Regular cardiac myocyte (primary cell): ENCODE measurements at places on chromosomes 2 and 18. TPM values are rescaled to one million over a fixed set of nuclear protein-coding genes. Genes with fewer than 3 reads are reported as not detected.

The CCDC178 gene
- total RNA-seq, result 0.28 and 0.38 TPM in 2 replicates

The HOXD4 gene
- total RNA-seq, result 0.56 TPM in 1 of 2 replicates, not detected in the other

The FSIP2 gene
- total RNA-seq, result under 0.01 and 0.19 TPM in 2 replicates

The HOXD11 gene
- total RNA-seq, result under 0.01 and 0.28 TPM in 2 replicates

The DUSP28 gene
- total RNA-seq, result 2.3 and 3.7 TPM in 2 replicates

The SULT1C4 gene
- 0.56 and 0.58 TPM in 2 replicates for total RNA-seq

The GAL3ST2 gene
- 0.19 and 0.85 TPM in 2 replicates for total RNA-seq

The ZNF521 gene
- 5.0 and 9.9 TPM in 2 replicates for total RNA-seq

The HOXD12 gene
- not detected in 2 replicates for total RNA-seq

The CLEC4F gene
- not detected in 2 replicates for total RNA-seq

The ZBTB14 gene
- 10.4 and 12.7 TPM in 2 replicates for total RNA-seq

The SCN1A gene
- 0.19 and 2.3 TPM in 2 replicates for total RNA-seq

The CD302 gene
- total RNA-seq, result 1.9 and 5.4 TPM in 2 replicates

The RSAD2 gene
- 0.85 TPM in 1 of 2 replicates, not detected in the other for total RNA-seq

The PHOSPHO2 gene
- total RNA-seq, result 1.3 and 2.8 TPM in 2 replicates

The ATIC gene
- 17.8 and 50.2 TPM in 2 replicates for total RNA-seq
